ENCODE measurements at places on chromosomes 3 and 15.
A peak's percentile ranks its signal among the peaks of the same experiment; 100 is the strongest.

- no peak for DNase-seq
Measured at GRCh38 chr15:41258750-41259471, 27.8 kb downstream of the CHP1 start.

DNA sequence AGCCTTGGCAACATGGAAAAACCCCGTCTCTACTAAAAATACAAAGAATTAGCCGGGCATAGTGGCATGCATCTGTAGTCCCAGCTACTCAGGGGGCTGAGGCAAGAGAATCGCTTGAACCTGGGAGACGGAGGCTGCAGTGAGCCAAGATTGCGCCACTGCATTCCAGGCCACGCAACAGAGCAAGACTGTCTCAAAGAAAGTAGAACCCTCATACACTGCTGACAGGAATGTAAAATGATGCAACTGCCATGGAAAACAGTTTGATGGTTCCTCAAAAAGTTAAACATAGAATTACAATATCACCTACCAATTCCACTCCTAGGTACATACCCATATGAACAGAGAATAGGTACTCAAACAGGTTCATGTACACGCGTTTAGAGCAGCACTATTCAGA lies 158.9 kb downstream of the TBC1D5 start:
- no peak for DNase-seq

GRCh38 chr3:128344052-128344735 lies 122.5 kb downstream of the DNAJB8 start:
- no peak for DNase-seq

DNA sequence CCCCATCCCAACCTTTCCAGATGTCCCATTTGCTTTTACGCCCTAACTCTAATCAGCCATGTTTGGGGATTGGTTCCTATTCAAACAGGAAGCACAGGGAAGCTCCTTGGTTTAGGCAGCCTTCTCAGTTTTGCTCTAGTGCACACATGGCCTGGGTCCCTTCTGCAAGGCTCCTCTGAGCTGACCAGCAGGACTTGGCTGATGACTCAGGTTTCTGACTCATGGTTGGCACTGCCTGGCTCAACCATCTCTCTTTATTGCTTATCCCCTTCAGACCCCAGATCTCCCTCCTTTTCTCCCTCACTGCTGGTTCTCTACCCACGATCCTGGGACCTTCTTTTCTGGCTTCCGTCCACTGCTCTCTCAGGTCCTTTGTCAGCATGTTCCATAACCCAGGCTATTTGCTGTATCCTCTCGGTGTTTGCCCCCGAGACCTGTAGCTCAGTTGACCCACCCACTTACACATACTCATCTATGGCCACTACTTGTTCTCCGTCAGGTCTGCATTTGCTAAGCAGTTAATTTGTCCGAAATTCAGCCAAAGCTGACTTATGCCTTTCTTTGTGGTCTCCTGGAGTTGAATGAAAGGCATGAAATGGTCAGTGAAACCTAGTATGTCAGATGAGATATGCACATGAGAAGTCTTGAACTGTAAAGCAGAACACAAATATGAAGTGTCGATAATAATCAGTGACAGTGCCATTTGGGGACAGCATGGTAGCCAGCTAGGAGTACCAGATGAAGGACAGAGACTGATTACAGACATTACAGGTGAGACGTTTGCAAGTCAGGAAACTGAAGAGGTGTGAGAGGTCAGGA lies 323.5 kb upstream of the ROPN1 start:
- DNase-seq, result no peak

GRCh38 chr3:58801541-58801940 lies 135.0 kb upstream of the FAM3D start:
- DNase-seq, result no peak

GRCh38 chr15:70539912-70540530 lies 223.3 kb downstream of the UACA start:
- DNase-seq, result no peak

DNA sequence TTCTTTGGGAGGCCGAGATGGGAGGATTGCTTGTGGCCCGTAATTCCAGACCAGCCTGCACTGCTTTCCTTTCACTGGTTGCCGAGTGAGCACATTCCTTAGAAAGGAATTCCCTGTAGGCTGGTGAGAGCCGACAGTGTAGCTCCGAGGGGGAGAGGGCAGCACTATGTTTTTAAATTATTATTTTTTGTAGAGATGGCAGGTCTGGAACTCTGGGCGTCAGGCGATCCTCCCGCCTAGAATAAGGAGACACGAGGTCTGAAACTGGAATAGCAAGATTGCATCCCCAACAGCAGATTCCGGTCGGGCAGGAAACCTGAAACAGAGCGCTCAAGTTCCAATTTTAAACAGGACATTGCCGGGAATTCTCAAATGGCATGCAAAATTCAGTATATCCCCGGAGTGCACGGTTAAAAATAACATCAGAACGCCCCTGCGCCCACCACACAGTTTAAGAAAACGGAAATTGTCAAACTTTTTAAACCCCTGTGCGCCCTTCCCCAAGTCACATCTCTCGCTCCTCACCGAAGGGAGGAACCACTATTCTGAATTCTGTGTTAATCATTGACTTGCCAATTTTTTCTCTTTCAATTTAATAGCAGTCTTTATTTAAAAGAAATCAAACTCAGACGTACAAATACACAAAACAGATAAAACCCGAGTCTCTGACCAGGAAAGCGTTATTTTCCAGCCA lies 643 bp upstream of the RNU5B-1 start:
- DNase-seq, result peak; percentile 16

GRCh38 chr15:42130246-42130986 lies 26.0 kb downstream of the PLA2G4F start:
- DNase-seq, result no peak

DNA sequence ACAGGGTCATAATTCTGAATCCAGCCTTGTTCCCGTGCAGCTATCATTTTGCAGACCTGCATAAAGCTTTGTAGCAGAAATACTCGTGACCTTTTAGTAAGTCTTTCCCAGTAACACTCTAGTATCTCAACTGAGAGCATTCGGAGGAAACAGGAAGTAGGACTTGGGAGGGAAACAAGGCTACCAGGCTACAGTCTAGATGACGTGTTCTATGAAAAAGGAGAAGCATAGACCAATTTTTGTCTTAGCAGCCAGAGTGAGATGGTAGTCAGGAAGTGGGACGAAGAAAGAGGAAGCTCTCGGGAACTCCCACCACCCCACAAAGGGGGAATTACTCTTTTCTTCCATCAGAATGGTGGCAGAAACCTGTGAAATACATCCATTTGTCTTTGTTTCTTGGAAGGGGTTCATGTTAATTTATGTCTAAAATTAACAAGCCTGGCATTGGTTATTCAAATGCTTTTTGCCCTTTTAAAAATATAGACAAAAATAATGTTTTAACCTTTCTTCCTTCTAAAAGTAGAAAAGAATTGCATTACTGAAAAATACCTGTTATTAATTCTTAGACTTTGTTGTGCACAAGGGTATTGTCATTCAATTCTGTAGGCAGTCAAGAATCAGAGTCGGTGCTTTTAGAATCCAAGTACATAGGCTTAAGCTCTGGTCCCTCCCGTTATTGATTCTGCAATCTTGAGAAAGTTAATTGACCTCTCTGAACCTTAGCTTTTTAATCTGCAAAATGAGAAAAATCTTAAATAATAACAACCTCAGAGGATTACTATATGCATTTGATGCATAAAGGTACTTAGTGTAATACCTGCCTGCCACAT lies 1.6 kb upstream of the SUCNR1 start:
- DNase-seq, result peak; percentile 6

- no peak for DNase-seq
Measured at GRCh38 chr3:105771392-105771791, 97.4 kb downstream of the CBLB start.

GRCh38 chr3:119600732-119601131 lies 3.0 kb downstream of the PLA1A start:
- no peak for DNase-seq

DNA sequence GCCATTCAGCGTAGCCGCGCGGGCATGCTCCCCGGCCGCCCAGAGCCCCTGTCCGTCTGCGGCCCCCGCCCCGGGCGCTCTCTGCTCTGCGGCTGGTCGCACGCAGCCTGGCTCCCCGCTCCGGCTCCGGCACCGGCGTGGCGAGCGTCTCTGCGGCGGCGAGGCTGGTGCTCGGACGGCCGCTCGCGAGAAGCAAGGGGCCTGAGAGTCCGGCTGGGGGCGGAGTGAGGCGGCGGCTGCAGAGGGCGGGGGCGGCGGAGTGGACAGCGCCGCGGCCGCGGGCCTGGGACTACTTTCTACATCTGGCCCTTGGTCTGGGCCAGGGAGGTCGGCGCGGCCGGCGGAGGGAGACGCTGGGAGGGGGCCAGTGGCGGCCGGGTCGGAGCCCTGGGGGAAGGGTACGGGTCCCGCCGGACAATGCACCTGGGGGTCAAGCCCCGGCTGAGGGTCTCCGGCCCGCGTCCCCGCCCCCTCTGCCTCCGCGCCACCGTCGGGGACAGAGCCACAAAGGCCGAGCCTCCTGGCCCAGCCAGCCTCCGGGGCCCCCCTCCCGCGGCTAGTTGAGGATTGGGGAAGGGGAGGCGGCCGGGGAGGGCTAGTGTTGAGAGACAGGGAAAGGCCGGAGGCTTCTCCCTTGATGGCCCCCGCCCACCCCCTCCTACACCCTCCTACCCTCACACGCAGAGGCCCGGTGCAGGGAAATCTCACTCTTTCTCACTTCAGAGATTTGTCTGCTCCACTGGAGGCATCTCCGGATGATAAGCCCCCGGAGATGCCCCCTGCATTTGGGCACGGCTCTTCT lies at the start of gene PRTG:
TSS of gene PRTG (minus strand) at position 226 of the 802 bp plus-strand sequence. CDS start at position 5, 221 bp downstream.
- DNase-seq, result no peak

- no peak for DNase-seq
Measured at GRCh38 chr3:147669077-147669476, 259.9 kb downstream of the ZIC1 start.

DNA sequence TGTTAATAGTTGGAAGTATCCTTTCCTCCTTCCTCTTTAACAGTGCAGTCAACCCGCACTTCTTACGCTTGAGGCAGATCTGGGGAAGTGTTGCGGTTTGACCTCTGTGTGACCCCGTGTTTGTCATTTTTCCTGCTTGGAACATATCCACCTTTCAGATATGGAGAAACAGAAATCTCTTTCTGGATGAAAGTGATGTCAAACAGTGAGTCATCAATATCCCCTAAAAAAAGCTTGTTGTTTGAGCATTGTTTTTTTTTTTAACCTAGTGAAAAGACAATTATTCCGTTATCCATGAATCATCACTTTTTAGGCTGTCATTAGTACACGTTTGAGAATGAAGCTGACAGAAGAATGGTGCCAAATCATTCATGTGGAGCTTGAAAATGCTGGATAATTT lies 293.7 kb downstream of the ARPP21 start:
- no peak for DNase-seq

DNA sequence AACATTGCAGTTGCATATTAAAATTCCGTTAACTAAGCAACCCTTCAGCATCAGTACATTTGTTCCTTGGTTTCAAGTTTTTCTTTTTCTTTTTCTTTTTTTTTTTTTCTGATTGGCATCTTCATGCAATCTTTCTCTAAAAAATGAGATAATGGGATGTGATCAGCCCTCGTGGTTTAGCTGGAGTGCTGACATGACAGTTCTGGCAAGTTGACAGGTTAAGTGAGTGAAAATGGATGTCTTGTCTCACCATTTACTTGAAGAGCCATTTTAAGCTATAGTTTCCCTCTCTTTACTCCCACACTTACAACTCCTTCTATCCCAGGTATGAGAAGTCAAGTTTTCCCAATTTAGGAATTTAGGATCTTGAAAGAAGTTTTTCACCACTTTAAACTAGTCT lies 495.2 kb downstream of the ROBO2 start:
- DNase-seq, result no peak

DNA sequence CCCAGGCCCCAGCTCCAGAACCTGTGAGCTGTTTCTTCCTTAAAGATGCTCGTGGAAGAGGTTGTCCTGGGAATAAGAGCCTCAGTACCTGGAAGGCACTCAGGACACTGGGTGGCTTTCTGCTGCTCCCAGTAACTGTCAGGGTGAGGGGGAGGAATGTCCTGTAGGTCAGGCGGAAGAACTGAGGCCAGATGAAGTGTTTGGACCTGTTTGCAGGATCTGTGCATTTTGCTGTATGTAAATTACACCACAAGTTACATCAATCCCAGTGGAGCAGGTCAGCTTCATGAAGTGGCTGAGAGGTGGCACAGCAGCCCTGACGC lies 27.1 kb downstream of the HDAC11 start:
- DNase-seq, result no peak

- no peak for DNase-seq
Measured at GRCh38 chr3:172939651-172940293, 189.2 kb downstream of the ECT2 start.

- DNase-seq, result no peak
Measured at GRCh38 chr3:172042136-172042662, 2.8 kb downstream of the FNDC3B start.

GRCh38 chr3:157384031-157384430 lies 52.6 kb upstream of the PTX3 start:
- DNase-seq, result no peak

DNA sequence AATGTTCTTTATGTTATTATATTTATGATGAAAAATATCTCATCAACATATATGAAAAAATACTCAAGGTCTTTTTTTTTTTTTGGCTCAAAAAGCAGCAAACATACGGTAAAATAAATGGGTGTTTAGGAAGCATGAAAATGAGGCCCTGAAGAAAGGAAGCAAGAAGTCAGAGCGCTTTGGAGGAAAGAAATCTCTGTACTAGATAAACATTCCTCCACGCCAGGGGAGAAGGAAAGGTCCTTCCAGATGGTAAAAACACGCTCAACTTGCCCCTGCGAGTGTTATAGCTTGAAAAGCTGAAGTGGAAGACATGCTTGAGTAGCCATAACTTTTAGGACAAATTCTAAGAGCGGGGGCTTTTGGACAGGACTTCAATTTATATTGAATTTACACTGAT lies 52.9 kb downstream of the FEM1B start:
- no peak for DNase-seq

DNA sequence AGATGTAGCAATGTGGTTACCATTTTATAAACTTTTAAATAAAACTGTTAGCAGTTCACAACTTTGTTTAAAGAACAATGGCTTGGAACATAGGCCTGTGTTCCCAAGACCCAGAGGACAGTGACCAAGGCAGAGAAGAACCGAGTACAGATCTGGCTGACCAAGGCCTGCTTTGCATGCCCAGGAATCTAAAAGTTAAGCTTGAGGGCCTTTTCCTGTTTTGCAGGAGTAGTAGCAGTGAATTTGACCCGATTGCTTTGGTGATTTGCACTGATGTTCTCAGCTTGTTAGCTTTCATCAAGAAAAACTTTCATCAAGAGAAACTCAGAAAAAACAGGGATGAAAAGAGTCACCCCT lies 9.9 kb downstream of the FILIP1L start:
- no peak for DNase-seq
